PC-9 (cell line): ENCODE measurements at places on chromosomes 3 and 15. TPM values are rescaled to one million over a fixed set of nuclear protein-coding genes. Genes with fewer than 3 reads are reported as not detected.

DNA sequence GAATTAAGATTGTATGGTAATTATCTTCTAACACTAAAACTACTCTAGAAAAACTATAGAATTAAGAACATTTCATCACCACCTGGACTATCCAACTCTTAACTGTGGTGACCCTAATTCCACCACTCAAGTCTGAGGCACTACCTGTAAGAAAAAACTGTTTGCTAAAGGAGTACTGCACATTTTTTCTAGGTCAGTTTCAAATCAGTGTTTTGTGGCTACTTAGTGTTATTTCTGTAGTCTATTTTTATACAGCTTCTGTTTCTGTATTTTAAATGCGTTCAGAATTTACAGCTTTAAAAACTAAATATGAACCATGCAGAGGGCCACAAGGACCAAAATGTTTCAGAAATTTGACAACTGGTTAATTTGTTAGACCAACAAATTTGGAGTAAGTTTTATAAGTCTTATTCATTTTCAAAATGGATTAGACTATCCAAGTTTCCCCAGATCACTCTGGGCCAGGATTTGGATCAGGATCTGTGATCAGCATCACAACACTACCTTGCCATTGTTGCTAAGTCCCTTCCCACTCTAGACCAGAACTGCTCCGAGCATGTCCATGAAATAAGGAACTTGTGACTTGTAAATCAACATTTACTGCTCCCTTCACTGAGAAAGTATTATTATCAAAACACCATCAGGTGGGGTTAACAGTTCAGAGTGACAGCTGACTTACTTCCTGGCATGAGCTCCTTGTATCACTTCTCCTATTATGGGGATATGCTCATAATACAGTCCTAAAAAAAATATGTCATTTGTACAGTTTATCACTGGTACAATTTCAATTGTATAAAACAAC lies 8.6 kb downstream of the GLT8D1 start:
- DNase-seq: no peak

- DNase-seq: no peak
Observed at GRCh38 chr3:127045435-127046045, 62.6 kb downstream of the PLXNA1 start.

GRCh38 chr3:153840487-153840886 lies 280.7 kb upstream of the ARHGEF26 start:
- DNase-seq: no peak

GRCh38 chr3:152738656-152739055 lies 96.3 kb upstream of the P2RY1 start:
- no peak for DNase-seq

DNA sequence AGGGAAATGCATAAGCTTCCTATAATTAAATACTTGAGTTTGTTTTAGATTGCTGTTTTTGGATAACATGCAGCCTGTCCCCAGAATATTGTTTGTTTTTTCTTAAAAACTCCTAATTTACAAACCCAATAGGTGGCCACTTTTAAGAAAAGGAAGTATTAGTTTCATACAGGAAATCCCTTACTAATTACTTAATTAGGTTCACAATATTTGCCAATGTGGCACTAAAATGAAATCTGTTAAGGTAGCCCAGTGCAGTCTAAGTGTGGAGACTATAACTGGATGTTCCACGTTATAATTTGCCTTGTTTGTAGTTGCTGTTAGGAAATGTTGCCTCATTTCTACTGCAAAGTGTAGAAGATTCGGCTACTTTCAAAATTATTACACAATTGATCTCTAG lies 195.8 kb downstream of the BBX start:
- no peak for DNase-seq

GRCh38 chr3:42500091-42500490 lies 2.4 kb upstream of the VIPR1 start:
- no peak for DNase-seq

DNA sequence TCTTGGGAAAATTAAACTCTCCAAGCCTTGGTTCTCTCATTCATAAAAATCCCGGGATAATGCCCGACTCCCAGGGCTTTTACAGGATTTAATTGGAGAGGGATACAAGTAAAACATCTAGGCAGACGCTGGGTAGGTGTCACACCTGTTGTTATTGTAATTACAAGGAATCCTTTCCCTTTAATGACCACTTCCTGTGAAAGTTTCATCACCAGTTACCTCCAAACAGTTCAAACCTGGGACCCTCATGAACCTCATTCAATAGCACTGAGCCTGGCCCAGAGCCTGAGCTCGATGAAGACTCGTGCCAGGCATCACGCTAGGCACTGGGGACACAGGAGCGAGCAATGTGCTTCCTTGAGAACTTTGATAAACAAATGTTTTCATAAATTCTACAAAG lies 2.1 kb upstream of the RYK start:
- no peak for DNase-seq

GRCh38 chr3:151468284-151468917 lies 7.5 kb upstream of the IGSF10 start:
- peak; percentile 40 for DNase-seq

GRCh38 chr3:64131725-64132469 lies 93.4 kb downstream of the PRICKLE2 start:
- DNase-seq: no peak

GRCh38 chr3:84683493-84683892 lies 275.3 kb upstream of the CADM2 start:
- DNase-seq: no peak

GRCh38 chr15:59354417-59355031 lies 18.1 kb downstream of the MYO1E start:
- DNase-seq: no peak

- DNase-seq: no peak
Observed at GRCh38 chr3:20736287-20736852, 550.4 kb upstream of the SGO1 start.

GRCh38 chr3:171950373-171950772 lies 89.0 kb upstream of the FNDC3B start:
- DNase-seq: peak; percentile 21

DNA sequence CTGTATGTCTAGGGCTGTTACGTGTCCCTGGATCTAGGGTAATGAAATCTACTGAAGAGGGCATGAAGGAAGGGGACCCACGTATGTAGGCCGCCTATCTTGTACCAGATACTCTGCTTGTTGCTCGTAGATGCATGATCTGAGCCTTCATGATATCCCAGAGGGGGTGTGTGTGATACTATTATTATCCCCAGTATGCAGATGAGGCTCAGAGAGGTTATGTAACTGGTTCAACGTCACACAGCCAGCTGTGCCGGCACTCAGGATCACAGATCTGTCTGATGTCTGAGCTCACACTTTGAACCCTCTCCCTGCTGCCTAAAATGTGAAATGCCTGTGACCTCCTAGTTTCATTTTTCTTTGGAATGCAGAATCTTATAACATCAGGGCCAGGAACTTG lies 36.2 kb upstream of the SEC13 start:
- DNase-seq: no peak

GRCh38 chr15:74442063-74442462 lies 8.3 kb upstream of the SEMA7A start:
- DNase-seq: no peak

- DNase-seq: no peak
Observed at GRCh38 chr3:178437236-178437635, 99.0 kb upstream of the KCNMB2 start.

DNA sequence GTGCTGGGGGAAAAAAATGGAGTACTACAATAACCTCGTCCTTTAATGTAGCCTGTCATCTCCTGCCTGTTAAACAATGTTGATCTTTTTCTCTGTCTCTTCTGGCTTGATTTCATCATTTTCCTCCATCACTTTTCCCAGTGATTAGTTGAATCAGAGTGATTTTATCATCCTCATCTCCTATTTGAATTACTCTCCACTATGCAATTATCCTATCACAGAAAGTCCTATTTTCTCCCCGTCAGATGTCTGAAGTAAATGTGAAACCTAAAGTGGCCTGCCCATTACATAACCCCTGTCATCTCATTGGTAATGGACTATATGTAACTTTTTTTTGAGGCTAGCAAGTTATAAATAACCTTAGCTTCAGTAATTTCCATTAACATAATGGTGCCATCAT lies 201.8 kb downstream of the CACNA2D3 start:
- DNase-seq: no peak

DNA sequence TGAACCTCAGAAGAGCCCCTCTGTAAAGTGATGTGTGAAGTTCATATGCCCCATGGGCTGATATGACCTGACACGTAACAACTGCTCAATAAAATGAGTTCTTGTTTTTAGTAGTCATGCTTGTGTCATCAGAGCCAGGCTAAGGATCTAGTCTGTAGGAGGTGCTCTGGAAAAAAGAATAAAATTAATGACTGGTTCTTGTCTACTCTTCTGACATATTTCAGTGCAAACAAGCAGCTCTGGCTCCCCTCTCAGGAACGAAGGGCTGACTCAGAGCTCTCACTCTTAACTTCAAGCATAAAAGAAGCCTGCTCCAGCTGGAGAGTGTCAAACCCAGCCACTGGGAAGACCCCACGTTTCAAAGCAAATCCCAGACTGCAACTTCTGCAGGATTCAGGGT lies 77.0 kb downstream of the LRIG1 start:
- DNase-seq: no peak

DNA sequence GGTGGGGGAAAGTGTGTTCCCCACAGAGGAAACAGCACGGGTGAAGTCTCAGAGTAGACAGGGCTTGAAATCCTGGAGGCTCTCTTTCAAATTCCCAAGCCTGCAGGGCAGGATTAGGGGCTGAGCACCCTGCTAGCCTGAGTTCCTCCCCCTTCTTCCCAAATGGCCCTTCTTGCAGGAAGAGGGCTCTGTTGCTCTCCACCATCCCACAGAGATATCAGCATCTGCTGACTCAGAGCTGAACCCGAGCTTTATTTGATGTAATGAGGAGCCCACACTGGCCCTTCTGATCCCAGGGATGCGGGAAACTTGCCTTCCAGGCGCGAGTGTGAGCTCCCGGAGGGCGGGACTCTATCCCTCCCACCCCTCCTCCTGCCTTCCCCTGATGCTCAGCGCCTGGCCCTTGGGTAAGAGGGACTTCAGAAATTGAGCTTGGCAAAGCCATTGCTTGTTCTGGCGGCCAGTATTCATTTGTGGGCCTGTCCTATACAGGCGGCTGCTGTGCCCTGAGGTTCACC lies 1.4 kb upstream of the STRA6 start:
- no peak for DNase-seq

DNA sequence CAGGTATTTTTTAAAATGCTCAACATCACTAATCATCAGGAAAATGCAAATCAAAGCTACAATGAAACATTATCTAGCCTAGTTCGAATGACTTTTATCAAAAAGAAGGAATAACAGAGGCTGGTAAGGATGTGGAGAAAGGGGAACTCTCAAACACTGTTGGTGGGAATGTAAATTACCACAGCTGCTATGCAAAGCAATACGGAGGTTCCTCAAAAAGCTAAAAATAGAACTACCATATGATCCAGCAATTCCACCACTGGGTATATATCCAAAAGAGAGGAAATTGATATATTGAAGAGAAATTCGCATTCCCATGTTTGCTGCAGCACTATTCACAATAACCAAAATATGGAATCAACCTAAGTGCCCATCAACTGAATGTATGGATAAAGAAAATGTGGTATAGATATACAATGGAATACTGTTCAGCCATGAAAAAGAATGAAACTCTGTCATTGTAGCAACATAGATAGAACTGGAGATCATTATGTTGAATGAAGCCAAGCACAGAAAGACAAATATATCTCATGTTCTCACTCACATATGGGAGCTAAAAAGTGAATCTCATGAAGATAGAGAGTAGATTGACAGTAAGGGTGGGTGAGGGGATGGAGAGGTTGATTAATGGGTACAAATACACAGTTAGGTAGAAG lies 19.7 kb upstream of the CLN6 start:
- no peak for DNase-seq

DNA sequence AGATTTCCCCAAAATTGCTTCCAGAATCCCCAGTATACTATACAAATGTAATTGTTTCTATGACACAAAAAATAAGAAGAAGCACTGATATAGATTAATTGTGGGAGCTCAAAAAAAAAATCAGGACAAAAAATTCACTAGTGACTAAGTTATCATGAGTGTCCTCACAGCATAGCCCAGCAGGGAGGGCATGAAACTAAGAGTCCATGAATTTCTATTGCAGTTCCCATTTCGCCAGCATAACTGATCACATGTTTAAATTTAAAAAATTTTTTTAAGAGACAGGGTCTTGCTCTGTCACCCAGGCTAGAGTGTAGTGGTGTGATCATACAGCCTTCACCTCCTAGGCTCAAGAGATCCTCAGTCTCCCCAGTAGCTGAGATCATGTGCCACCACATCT lies 10.6 kb downstream of the NCEH1 start:
- no peak for DNase-seq

DNA sequence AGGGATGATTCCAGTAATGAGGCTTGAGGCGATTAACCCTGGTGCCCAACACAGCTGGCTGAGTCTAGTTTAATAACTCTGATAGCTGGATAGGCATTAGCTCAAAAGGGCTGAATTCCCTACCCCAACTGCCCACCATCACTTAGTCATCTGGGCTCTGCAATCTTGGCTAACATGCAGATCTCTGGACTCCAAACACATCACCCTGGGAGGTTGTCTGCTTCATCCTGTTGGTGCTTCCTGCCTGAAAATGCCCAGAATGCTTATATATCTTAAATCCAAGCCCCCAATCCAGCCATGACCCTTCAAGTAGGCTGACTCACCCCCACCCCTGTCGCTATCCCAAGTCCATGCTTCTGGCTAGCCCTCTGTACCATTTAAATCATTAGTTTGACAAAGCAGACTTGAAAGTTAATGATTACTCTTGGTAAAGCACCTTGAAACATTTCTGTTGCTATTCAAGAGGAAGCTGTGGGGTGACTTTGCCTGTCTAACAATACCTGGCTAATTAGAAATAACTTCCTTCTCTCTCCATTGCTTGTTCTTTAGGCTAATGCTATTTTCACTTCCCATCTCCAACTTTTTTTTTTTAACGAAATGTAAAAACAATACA lies 107.0 kb upstream of the RORA start:
- no peak for DNase-seq

GRCh38 chr3:29281094-29281343 lies 148 bp downstream of the RBMS3 start:
- no peak for DNase-seq

- DNase-seq: no peak
Observed at GRCh38 chr3:117706756-117707155, 997.2 kb downstream of the TUSC7 start.

- DNase-seq: no peak
Observed at GRCh38 chr3:67898916-67899315, 244.5 kb upstream of the SUCLG2 start.

- peak; percentile 48 for DNase-seq
Observed at GRCh38 chr15:63504979-63505841, 817 bp downstream of the USP3 start.

DNA sequence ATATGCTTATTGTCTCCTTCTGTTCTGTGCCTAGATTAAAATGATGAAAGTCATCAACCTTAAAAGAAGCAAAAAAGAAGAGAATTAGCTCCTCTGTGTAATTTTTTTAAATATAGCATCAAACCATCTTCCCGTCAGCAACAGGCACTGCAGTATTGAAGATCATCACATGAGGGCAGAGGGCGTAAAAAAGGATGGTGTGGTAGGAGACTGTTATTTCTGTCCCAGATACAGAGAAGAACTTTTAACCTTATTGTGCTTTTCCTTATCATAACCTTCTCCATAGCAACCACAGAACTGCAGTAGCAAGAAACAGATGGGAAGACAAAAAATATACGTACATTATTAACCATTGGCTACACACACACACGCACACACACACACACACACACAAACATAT lies 88.8 kb downstream of the IGSF11 start:
- DNase-seq: no peak

GRCh38 chr3:184981071-184981470 lies 169.1 kb downstream of the VPS8 start:
- DNase-seq: no peak

Gene RSL24D1
- 87.0 and 91.7 TPM in 2 replicates for total RNA-seq

Gene GOLGA8N
- 1.6 and 2.4 TPM in 2 replicates for total RNA-seq

Gene PAQR5
- 4.9 and 5.1 TPM in 2 replicates for total RNA-seq

Gene SAXO2
- 1.7 and 2.7 TPM in 2 replicates for total RNA-seq

Gene STX19
- total RNA-seq: 3.4 and 5.5 TPM in 2 replicates
